ENCODE measurements at places on chromosomes 7 and 10. TPM values are rescaled to one million over a fixed set of nuclear protein-coding genes. Genes with fewer than 3 reads are reported as not detected.

WDFY4 gene
- not detected for total RNA-seq

TMEM270 gene
- total RNA-seq, result not detected

EPO gene
- total RNA-seq, result 0.41 TPM

AKR1C8 gene
- total RNA-seq, result not detected

DDC gene
- total RNA-seq, result not detected

ZNF736 gene
- total RNA-seq, result 10.5 TPM

GRCh38 chr10:124087672-124088634 lies 5.4 kb downstream of the CHST15 start:
- DNase-seq, result peak; percentile 54

- DNase-seq, result no peak
Measured at GRCh38 chr10:9819756-9820494, 1197.7 kb upstream of the CELF2 start.

GRCh38 chr7:75596727-75597614 lies 104.9 kb downstream of the SPDYE5 start:
- DNase-seq, result peak; percentile 46

DNA sequence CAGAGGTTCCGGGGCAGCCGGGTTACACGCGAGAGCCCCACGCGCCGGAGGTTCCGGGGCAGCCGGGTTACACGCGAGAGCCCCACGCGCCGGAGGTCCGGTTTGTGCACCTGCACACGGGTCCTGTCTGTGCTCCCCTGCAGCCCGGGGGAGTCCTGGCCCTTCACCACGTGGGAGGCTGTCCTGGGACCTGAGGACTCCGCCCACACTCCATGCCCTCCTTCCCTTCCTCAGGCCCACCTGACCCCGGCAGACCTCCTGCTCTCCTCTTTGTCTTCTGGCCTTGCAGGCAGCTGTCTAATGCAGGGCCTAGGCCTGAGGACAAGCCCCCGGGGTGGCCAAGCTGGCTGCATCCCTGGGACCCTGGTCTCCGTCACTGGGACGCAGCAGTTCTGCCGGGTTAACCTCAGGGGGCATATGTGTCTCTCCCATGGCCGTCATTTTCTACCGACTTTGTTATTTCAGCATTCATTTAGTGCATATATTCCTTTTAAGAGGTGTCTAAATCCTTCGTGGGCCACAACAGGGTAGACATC lies 374.6 kb downstream of the DNAJB6 start:
- no peak for DNase-seq

- DNase-seq, result no peak
Measured at GRCh38 chr10:50333872-50334271, 82.6 kb upstream of the ASAH2 start.

GRCh38 chr7:14505906-14506305 lies 396.6 kb downstream of the DGKB start:
- DNase-seq, result peak; percentile 24

DNA sequence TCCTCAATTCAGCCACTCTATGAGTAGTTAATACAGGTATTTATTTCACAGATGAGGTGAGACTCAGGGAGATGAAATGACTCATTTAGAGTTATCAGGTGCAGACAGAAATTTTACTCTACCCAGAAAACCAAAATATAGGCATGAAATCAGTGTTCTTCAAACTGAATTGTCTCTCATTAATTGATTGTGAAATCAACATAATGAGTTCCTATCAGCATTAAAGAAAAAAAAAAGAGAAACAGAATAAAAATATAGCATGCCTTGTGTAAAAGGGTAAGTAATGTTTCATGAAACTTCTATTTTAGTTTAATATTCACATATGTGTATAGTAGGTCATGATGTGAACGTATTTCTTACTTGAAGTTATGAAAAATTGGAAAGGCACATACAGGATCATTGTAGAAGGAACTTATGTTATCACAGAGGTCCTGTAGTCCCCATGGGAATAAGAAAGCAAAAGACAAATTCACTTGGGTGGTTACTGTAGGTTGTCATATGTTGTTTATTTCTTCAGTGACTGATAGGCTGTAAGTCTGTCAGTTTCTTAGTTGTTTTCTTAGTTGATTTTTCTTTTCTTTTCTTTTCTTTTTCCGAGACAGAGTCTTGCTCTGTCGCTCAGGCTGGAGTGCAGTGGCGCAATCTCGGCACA lies 47.5 kb downstream of the KAT6B start:
- no peak for DNase-seq

DNA sequence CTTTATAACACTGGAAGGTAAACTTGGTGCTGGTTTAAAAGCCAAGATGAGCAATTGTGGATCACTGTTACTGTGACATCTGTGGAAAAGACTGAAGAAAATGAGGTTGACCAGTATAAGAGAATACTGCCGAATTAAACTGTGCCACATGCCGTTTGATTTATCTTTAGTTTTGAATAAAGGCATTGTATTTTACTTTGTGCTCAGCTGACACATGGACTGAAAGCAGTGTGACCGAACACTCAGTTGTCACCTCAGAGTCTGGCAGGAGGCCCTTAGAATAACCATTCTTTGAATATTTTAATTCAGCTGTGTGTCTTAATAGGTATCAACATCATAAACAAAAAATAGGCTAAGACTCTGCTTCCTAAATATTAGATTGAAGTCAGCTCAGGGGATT lies 133.7 kb upstream of the GJD4 start:
- DNase-seq, result no peak

GRCh38 chr7:69773535-69774225 lies 175.4 kb downstream of the AUTS2 start:
- no peak for DNase-seq

GRCh38 chr7:6709808-6710207 lies 3.1 kb upstream of the ZNF12 start:
- DNase-seq, result no peak

- DNase-seq, result no peak
Measured at GRCh38 chr7:48312151-48312550, 140.9 kb downstream of the ABCA13 start.

DNA sequence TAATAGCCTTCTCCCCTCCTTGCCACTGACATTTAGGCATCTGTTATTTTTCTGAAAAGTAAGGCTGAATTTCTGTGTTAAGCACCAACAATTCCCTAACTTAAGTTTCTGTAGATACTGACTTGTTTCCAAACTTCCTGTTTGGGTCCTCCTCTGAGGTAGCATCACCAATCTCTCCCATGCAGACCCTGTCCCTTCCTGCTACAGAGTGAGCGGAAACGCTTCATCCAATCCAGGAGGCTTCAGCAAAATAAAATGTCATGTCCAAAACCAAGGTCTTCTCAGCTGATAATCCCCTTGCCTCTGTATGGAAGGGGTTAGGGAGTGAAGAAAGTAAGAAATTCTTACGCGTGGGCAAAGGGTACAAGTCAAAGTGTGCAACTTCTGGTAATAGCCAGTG lies 29.9 kb downstream of the XPNPEP1 start:
- DNase-seq, result no peak

GRCh38 chr10:71009126-71009525 lies 120.8 kb upstream of the PCBD1 start:
- no peak for DNase-seq

- no peak for DNase-seq
Measured at GRCh38 chr7:12572941-12573575, 2.5 kb downstream of the SCIN start.

DNA sequence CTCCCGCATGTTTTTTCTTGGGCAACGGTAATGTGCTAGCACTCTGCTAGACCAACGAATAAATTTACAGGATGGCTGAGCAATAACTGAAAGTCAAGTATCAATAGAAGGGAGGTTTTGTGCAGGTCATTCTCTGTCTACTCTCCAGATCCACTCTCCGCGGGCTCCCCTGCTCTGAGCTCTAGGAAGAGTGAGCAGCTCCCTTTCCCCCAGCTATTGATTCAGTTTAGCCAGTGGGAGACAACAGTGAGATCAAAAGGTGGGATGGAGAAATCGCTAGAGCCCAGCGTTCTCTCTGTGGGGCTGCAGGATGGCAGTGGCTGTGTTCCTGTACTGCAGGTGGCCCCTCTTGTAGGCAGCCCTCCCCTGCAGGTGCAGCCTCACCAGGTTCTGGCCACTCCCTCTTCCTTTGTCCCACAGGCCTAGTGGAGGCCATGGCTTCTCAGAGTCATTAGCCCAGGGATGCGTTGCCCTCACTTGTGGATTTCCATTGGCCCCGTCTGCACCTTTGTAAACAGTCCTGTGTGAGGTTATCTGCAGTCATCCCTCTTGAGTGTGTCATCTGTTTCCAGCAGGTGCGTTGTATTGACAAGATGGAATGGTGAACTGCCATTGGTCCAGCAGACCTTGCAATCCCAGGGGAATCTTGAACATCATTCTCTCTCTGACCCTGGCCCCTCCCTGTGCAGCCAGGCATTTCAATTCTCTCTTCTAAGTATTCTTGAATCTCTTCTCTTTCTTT lies 11.1 kb downstream of the MSRB2 start:
- DNase-seq, result no peak

DNA sequence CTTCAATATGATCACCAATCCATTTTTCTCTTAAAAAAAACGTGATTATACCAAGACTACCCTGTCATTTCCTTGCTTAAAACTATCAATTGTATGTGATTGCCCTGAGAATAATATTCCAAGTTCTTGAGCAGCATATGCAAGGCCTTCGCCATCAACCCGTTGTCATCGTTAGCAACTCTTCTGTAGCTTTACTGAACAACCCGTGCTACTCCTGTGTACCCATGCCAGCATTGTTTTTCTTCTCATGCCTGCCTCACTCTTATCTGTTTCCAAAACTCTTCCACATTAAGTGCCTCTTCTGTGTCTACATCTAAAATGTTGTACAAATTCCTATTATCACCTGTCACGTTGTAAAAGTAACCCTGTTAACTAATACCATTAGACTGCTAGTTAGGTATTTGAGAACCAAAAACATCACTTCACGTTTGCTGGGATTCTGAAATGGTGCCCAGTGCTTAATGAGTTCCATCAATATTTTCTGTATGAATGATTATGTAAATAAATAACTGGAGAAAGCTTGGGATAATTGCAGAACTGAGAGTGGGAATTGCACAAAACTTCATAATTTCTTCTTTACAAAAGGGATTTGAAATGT lies 10.5 kb downstream of the CAV2 start:
- DNase-seq, result no peak

DNA sequence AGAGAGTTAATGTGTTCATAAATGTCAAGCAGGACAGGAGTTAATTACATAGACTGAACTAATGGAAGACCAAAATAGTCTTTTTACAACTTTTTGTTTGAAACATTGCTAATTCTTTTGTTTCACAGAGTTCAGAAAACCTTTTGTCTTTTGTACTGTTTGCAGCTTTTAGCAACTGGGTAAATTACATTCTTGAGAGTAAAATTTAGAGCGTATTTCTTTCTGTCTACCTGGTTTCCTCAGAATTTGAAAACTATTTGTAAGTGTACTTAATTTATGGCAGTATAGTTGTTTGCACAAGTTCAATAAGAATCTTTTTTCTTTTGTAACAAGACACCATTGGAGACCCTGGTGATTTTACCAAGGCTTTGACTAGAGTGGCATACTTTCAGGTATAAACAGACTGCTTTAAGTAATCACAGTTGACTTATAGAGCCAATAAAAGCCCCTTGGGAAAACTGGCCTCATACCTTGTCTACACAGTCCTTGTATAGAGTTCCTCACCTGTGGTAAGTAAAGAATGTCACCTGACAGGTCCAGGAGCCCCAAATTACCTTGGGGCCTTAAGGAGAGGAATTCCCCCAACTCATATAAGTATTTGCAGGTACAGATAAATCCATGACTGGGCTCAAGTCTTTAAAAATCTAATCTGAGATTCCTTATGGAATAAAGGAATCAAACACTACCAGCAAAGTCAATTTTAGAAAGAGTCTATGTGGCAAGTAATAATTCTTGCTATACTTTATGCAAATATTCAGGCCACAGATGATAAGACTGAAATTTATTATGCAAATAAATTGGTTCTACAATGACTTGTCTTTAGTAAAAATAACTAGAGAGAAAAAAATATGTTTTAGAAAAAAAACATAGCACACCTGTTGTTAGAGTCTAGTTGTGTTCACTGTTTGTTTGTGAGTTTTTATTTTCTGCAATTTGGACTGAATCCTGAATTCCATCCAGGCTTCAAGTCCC lies 23.6 kb upstream of the CREB3L2 start:
- no peak for DNase-seq

GRCh38 chr10:42680267-42680666 lies 41.9 kb upstream of the ZNF33B start:
- DNase-seq, result no peak

- DNase-seq, result peak; percentile 84
Measured at GRCh38 chr7:64849250-64849923, 53.7 kb upstream of the ZNF273 start.

GRCh38 chr7:34034728-34035127 lies 129.4 kb downstream of the BMPER start:
- peak; percentile 54 for DNase-seq
